ENCODE measurements at places on chromosomes 4 and X.

- no peak for DNase-seq
Observed at GRCh38 chrX:132614297-132614696, 125.5 kb upstream of the MBNL3 start.

- no peak for DNase-seq
Observed at GRCh38 chr4:183666088-183666487, 7.0 kb downstream of the TRAPPC11 start.

DNA sequence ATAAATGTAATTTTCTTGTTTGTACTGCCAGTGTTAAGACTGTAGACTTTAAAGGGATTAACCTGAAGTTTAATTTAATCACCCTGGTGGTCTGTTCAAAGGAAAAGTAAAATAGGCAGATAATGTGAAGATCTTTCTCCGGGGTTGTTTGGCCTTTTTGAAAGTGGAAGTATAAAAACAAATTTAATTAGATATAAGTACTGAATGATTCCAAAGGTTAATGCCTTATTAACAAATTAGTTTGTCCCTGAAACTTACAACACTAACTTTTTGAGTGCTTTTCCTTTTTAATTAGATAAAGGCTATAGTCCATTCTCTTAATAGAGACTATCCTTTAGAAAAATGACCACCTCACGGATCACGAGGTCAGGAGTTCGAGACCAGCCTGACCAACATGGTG, 10.4 kb upstream of the PGAM4 start:
- DNase-seq = no peak

DNA sequence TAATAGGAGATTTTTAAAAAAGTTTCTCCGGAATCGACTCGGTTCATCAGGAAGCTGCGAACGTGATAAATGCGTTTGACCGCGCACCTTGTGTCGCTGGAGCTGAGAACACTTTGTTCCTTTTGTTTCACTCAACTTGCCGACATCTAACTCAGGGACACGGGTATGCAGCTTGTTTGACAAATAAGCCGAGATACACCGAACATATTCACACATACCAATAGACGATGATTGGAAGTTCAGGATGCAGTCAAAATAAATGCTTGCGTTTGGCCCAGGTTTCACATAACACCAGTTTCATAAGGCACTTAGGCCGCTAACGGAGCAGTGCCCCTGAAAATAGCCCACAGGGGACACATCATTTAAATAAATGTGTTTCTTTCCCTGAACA, 932 bp upstream of the SHISA3 start:
- no peak for DNase-seq

DNA sequence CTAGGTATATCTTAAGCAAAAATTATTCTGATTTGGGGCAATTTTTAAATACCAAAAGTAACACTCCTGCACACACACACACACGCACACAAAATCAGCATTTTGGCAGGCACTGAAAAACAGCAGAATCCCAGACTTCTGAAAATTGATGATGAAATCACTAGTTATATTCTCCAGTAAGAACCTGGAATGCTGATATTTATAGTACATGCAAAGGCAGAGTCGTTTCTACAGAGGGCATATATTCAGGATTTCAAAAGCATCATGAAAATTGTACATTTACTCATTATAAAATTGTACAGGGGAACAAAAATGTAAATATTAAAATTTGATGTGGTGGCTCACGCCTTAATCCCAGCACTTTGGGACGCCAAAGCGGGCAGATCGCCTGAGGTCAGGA, 352.5 kb upstream of the PITX2 start:
- no peak for DNase-seq

DNA sequence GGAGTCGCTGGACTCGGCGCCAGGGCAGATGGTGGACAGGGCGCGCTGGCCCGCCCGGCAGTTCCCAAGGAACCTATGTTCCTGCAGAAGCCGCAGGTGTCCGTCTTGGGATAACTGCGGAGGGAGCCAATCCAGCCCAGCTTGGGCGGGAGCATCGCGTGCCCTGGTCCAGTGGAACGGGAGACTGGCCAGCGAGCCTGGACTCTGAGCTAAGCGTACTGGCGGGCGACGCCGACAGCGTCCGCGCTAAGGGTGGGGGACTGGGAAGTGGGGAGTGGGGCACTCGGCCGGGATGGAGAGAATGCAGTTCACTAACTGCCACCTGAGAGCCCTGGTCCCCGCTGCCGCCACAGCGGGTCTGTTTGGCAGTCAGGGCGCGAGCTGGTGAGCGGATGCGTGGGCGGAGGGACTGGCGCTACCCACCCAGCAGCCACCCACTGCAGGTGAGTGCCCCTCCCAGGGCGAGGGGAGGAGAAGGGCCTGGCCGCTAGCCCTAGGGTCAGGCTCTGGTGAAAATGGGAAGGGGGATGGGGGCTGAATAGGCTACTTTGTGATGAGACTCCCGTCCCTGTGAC, 1.3 kb upstream of the MAMLD1 start:
- DNase-seq = peak; percentile 18

GRCh38 chr4:176641237-176641636, 151.5 kb downstream of the VEGFC start:
- no peak for DNase-seq

GRCh38 chr4:184885602-184886001, 59.8 kb upstream of the ACSL1 start:
- DNase-seq = no peak

GRCh38 chr4:65422109-65422508, 248.2 kb downstream of the EPHA5 start:
- no peak for DNase-seq

GRCh38 chrX:154541896-154542722, 4.5 kb downstream of the G6PD start:
- DNase-seq = no peak

DNA sequence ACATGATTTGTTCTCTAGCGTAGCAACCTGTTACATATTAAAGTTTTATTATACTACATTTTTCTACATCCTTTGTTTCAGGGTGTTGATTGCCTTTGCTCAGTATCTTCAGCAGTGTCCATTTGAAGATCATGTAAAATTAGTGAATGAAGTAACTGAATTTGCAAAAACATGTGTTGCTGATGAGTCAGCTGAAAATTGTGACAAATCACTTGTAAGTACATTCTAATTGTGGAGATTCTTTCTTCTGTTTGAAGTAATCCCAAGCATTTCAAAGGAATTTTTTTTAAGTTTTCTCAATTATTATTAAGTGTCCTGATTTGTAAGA, 2.4 kb downstream of the ALB start:
- DNase-seq = no peak

GRCh38 chrX:133923113-133923512, 62.3 kb downstream of the GPC3 start:
- DNase-seq = no peak

GRCh38 chr4:60790608-60791007, 409.5 kb upstream of the ADGRL3 start:
- no peak for DNase-seq
